H1 (cell line): ENCODE measurements at places on chromosomes 4 and X. TPM values are rescaled to one million over a fixed set of nuclear protein-coding genes. Genes with fewer than 3 reads are reported as not detected.

DNA sequence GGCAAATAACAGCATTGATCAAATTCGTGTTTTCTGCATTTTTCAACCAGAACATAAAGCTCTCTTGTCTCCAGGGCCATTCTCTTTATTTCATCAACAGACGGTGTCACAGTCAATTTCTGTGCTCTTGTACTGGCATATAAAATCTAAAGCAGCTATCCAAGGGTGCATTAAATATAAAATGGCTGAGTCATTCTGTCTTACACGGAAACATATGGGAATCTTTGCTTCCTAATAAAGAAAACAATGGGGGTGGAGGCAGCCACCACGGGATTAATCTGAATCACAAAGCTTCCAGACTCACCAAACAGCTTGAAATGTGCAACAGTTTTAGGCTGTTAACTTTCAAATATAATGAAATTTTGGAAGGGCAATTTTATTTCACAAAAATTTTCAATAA, 132.6 kb downstream of the IL15 start:
- no peaks in the 10 kb centered on the region for H3K27me3 ChIP-seq
- H3K36me3 ChIP-seq: no peaks in the 10 kb centered on the region
- DNase-seq: no peak
- H3K4me1 ChIP-seq: peaks cover 2% of the 10 kb centered on the region
- H3K4me3 ChIP-seq: no peak overlapping the region

- no peaks in the 10 kb centered on the region for H3K27me3 ChIP-seq
- DNase-seq: no peak
- H3K4me1 ChIP-seq: no peaks in the 10 kb centered on the region
- no peak overlapping the region for H3K27ac ChIP-seq
- H3K36me3 ChIP-seq: no peaks in the 10 kb centered on the region
- no peak overlapping the region for H3K4me3 ChIP-seq
Measured at GRCh38 chr4:112422644-112423043, 93.3 kb downstream of the NEUROG2 start.

DNA sequence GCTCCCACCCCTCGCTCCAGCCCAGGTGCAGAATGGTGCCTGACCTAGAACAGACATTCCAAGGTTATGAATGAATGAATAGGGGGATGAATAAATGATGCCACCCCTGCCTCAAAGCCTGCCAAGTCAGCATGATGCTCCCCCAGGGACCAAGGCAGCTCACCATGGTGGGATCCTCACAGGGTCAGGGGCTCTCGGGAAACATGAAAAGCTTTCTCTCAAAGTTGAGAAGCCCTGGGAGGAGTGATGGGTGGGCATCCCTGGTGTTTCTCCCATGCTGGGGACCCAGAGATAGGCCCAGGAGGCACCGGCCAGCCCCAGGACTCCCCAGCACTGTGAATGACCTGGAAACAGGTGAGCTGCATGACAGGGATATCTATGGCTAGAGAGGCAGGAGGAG, 58.9 kb downstream of the HTRA3 start:
- no peak for DNase-seq
- H3K36me3 ChIP-seq: no peaks in the 10 kb centered on the region
- no peaks in the 10 kb centered on the region for H3K27me3 ChIP-seq
- H3K4me3 ChIP-seq: no peak overlapping the region
- no peak overlapping the region for H3K27ac ChIP-seq
- no peaks in the 10 kb centered on the region for H3K4me1 ChIP-seq

GRCh38 chr4:113467581-113467980, 294.0 kb downstream of the CAMK2D start:
- H3K27ac ChIP-seq: no peak overlapping the region; the same call in 1 of the 2 replicates
- H3K36me3 ChIP-seq: no peaks in the 10 kb centered on the region
- H3K4me1 ChIP-seq: peaks cover 12% of the 10 kb centered on the region; the same call in 1 of the 2 replicates
- no peak for DNase-seq
- no peaks in the 10 kb centered on the region for H3K27me3 ChIP-seq

DNA sequence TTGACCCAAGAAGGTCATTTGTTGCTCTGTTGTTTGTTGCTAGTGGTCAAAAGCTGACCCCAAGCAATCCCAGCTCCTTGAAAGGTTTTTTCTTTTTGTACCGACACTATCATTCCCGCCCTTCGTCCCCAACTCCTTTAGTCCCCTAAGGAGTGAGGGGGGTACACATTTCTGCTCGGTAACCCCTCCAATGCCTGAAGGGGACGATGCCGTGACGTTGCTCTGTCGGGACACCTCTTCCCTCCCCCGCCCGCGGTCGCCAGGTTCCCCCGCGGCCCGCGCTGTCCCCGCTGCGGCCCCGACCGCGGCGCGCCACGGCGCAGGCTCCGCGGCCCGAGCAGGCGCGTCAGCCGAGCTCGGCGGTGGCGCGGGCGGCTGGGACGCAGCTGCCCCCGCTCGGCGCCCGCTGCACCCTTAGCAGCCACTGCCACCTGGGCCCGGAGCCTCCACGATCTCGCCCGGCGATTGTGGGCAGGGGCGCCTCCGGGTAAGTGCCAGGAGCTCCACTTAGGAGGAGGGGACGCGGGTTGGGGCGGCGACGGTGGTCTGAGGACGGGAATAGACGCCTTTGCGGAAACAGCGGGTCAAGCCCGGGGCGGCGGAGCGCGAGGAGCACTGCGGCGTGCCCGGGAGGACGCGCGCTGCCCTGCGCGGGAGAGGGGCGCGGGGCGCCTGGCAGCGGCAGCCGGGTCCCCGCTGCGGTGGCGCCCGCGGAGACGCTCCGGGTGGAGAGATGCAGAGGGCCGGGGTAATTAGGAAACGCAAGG, at the start of gene GLRB:
GLRB (plus strand) TSS at position 340 of the 767 bp plus-strand sequence. CDS start 1,875 bp downstream, outside the sequence.
- H3K36me3 ChIP-seq: no peaks in the 10 kb centered on the region
- peak; percentile 69 for DNase-seq
- no peaks in the 10 kb centered on the region for H3K4me1 ChIP-seq
- peaks cover 15% of the 10 kb centered on the region for H3K27me3 ChIP-seq
- peak within 1 kb of the TSS; percentile 60 for H3K4me3 ChIP-seq
- no peak within 1 kb of the TSS for H3K27ac ChIP-seq

DNA sequence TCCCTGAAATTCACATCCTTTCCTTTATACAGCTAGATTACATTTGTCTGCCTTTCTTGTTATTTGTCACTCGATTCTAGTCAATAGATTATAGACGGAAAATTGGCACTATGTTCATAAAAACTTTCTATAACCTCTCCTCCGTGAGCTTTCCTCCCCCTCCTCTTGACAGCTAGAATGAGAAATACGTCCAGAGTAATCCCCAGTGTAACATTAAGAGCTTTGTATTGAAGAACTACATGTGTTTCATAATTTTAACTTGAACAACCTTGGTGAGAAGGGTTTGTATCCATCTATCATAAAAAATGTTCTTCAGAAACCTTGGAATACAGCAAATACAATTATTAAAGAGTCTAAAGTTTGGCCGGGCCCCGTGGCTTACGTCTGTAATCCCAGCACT, 1707.4 kb downstream of the PCDH7 start:
- no peak overlapping the region for H3K4me3 ChIP-seq
- H3K4me1 ChIP-seq: no peaks in the 10 kb centered on the region
- no peak overlapping the region for H3K27ac ChIP-seq
- H3K27me3 ChIP-seq: no peaks in the 10 kb centered on the region
- no peak for DNase-seq
- H3K36me3 ChIP-seq: no peaks in the 10 kb centered on the region

DNA sequence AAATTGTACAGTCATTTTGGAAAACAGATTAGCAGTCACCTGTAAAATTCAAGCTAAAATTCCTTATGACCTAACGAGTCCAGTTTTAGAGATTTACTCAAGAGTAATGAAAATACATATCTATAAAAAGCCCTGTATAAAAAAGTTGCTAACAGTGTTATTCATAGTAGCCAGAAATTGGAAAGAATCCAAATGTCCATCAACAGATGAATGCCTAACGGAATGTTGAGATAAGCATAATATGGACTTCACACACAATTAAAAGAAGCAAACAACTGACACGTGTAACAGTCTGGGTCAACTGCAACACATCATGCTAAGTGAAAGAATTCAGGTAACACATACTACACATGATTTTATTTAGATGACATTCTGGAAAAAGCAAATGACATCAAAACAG, 584.8 kb upstream of the AGA start:
- H3K4me1 ChIP-seq: no peaks in the 10 kb centered on the region
- H3K4me3 ChIP-seq: no peak overlapping the region
- no peak for DNase-seq
- no peaks in the 10 kb centered on the region for H3K27me3 ChIP-seq
- no peaks in the 10 kb centered on the region for H3K36me3 ChIP-seq
- no peak overlapping the region for H3K27ac ChIP-seq

GRCh38 chrX:119618439-119618838, 12.2 kb upstream of the NKRF start:
- no peak overlapping the region for H3K27ac ChIP-seq
- H3K36me3 ChIP-seq: no peaks in the 10 kb centered on the region
- H3K27me3 ChIP-seq: no peaks in the 10 kb centered on the region
- H3K4me1 ChIP-seq: no peaks in the 10 kb centered on the region
- no peak for DNase-seq

GRCh38 chrX:73851014-73852009, 288.3 kb downstream of the CHIC1 start:
- no peak for DNase-seq
- no peaks in the 10 kb centered on the region for H3K4me1 ChIP-seq
- no peak overlapping the region for H3K4me3 ChIP-seq
- no peaks in the 10 kb centered on the region; the same call in 1 of the 2 replicates for H3K36me3 ChIP-seq

The PNMA6F gene
- 0.15 and 0.22 TPM in 2 replicates for total RNA-seq

- H3K4me3 ChIP-seq: no peak overlapping the region
- H3K27ac ChIP-seq: no peak overlapping the region
- peaks cover 12% of the 10 kb centered on the region for H3K4me1 ChIP-seq
- no peaks in the 10 kb centered on the region for H3K27me3 ChIP-seq
Measured at GRCh38 chr4:152009983-152010709, 249.3 kb upstream of the GATB start.

- peaks cover 3% of the 10 kb centered on the region; the same call in 1 of the 2 replicates for H3K4me1 ChIP-seq
- DNase-seq: no peak
- H3K27me3 ChIP-seq: no peaks in the 10 kb centered on the region
- H3K27ac ChIP-seq: no peak overlapping the region
Measured at GRCh38 chr4:89243733-89244252, 63.8 kb downstream of the GPRIN3 start.

DNA sequence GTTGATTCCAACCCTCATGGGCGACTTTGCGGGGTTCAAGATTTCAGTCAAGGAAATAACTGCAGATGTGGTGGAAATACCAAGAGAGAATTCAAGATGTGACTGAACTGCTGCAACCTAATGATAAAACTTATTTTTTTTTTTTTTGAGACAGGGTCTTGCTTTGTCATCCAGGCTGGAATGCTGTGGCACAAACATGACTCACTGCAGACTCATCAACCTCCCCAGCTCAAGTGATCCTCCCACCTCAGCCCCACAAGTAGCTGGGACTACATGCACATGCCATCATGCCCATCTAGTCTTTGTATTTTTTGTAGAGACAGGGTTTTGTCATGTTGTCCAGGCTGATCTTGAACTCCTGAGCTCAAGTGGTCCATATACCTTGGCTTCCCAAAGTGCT, 19.5 kb upstream of the WDFY3 start:
- no peaks in the 10 kb centered on the region for H3K4me1 ChIP-seq
- H3K36me3 ChIP-seq: no peaks in the 10 kb centered on the region
- DNase-seq: no peak
- no peak overlapping the region for H3K4me3 ChIP-seq
- H3K27me3 ChIP-seq: no peaks in the 10 kb centered on the region
- no peak overlapping the region for H3K27ac ChIP-seq

- H3K27ac ChIP-seq: no peak overlapping the region
- H3K27me3 ChIP-seq: peaks cover 4% of the 10 kb centered on the region; the same call in 1 of the 2 replicates
- H3K36me3 ChIP-seq: no peaks in the 10 kb centered on the region
- DNase-seq: no peak
Measured at GRCh38 chr4:99652596-99653436, 4.8 kb downstream of the C4orf54 start.

DNA sequence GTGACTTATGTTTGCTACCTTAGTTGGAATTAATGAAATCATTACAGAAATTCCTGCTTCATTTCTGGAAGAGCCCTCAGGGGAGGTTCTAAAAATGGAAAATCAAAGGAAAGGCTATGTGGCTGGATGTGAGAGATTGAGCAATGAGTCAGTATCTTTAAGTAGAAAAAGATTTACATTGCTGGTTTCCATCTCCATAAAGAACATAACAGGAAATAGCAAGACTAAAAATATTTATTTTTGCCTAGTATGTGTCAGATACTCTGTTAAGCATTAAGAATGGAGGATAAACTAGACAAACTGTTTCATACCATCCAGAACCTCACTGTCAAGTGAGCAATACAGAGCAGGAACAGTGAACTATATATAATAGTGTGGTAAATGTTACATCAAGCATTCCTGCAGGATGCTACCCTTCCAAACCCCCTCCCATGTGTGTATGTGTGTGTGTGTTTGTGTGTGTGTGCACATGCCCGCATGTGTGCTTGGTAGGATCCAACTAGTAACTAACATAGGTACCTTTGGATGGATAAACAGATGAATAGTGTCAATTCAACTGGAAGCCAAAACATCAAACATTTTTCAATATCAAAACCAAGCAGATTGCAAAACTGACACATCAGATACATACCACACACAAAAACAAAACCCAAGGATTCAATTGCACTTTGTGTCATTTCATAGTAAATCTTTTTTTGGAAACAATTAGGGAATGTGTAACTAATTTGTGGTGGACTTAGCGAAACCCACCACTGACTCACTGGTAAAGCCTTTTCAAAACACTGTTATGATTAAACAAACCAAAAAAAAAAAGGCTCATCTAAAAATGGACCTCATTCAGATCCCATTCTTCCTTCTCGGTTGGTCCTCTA, 223.4 kb downstream of the SHROOM3 start:
- H3K27me3 ChIP-seq: no peaks in the 10 kb centered on the region
- no peak overlapping the region for H3K4me3 ChIP-seq
- no peak for DNase-seq

DNA sequence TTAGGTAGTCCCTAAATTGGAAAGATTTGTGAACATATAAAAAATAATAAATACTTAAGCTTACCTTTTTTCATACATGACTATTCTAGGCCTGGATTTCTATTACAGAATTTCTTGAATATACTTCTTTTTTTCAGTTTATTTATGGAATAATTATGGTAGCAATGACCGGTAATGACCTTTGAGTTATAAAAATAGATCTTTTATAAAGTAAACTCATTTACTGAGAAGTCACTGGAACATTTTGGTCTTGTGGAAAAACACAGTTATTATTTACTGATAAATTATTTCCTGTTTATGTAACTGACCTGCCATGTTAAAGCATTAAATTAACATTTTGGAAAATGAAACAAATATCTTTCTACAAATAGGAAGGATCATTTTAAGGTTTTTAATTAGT, 80.4 kb upstream of the RASGEF1B start:
- H3K4me3 ChIP-seq: no peak overlapping the region
- DNase-seq: no peak
- H3K36me3 ChIP-seq: no peaks in the 10 kb centered on the region
- no peak overlapping the region for H3K27ac ChIP-seq
- peaks cover 6% of the 10 kb centered on the region for H3K4me1 ChIP-seq

DNA sequence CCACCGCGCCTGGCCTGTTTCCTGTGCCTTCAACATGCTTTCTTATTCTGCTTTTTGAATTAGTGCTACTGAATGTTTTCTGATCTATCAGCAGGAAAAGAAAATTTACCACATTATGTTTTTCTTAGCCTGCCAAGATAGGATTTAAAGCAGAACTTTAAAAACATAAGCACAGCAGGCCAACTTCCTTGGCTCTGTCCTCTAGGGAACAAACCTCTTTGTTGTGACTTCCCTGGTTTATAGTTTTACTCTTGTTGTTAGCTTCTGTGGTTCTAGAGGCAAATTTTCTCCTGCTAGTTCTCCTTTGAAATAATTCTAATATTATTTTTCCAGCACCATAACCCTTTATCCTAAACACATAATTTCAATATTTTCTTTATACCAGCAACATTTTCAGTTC, 605.1 kb downstream of the ADGRL3 start:
- no peak overlapping the region for H3K27ac ChIP-seq
- H3K4me1 ChIP-seq: no peaks in the 10 kb centered on the region
- no peaks in the 10 kb centered on the region for H3K36me3 ChIP-seq
- H3K4me3 ChIP-seq: no peak overlapping the region

The CD38 gene
- 0.11 and 0.24 TPM in 2 replicates for total RNA-seq
